Activated naive CD8-positive, alpha-beta T cell treated with anti-CD3 and anti-CD28 coated beads, Interleukin-2, amount 50 U/mL, for 16 hours (primary cell): ENCODE measurements at places on chromosomes 12 and 14.

GRCh38 chr14:104390941-104391901 is 188.3 kb upstream of the C14orf180 start:
- DNase-seq, result no peak

GRCh38 chr14:51834240-51834639 is 26.2 kb upstream of the GNG2 start:
- no peak for DNase-seq

DNA sequence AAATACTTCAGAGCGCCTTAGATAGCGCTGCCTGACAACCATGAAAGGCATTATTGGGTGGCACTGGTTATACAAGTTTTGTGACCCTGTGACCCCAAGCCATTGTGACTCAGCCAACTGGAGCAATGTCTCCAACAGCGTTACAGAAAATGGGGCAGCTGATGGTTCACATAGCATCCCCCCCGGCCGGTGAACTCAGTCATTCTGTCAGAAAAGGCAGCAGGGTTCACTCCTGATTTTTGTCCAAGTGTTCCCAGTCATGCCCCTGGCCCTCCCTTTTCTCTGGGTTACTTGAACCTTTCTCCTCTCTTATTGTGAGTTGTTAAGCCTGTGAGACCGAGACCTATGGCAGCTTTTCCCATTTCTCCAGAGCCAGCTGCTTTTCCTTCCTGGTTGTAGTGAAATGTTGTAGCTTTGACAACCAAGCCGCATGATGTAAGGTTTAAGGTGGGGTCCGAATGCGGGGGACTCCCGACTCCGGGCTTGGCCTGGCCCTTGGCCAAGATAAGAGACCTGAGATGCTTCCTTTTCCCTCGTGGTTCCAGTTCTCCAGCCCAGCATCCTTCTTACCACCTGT is 22.0 kb downstream of the CD9 start:
- DNase-seq, result no peak

GRCh38 chr14:21120686-21121085 is 19.8 kb downstream of the TMEM253 start:
- DNase-seq, result no peak

DNA sequence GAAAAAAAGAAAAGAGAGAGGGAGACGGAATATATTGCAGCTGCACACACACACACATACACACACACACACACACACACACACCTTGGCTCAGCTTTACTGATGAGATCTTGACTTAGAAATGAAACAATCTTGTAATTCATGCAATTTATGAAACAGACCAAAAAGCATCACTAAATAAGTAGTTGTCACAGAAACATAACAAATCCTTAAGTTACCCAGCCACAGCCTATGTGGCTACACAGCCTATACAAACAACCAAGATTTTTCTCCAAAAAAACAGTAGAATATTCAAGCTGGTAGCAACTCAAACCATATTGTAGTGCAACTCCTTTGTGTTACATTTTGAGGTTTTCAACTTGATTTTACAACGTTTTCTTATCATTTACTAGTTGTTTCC is 37.9 kb upstream of the GNG2 start:
- no peak for DNase-seq

DNA sequence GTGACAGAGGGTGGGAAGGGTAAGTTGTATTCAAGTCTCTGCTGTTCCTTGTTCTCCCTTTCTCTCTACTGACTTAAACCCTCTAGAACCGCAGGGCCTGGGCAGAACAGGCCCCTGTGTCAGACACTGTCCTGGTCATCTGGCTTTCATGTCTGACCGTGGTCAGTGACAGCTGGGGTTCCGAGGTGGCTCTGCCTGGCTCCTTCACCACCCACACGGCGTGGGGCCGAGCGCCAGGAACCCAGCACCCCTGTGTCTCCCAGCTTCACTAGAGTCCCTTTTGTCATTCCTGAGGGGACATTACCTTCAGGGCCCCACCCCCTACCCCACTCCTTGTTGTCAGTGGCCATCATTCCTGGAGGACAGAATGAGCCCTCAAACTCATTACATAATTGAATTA is 168.9 kb downstream of the ADGRD1 start:
- DNase-seq, result no peak

DNA sequence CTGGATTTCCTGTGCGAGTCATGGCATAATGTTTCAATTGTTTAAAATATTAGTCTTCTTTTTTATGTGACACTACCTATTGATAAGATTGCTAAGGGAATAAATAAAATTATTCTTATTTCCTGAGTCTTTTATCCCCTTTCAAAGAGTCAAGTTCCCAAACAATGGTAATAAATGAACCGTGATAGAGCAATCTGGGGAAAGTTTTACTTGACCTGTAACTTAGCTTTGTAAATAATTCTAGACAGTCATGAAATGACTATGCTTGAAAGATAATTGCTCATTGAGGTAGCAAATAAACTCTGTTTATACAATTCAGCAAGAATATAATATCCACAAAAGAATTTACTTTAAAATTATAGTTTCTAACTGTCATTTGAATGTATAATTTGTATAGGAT is 82.1 kb downstream of the TSPAN8 start:
- DNase-seq, result no peak

DNA sequence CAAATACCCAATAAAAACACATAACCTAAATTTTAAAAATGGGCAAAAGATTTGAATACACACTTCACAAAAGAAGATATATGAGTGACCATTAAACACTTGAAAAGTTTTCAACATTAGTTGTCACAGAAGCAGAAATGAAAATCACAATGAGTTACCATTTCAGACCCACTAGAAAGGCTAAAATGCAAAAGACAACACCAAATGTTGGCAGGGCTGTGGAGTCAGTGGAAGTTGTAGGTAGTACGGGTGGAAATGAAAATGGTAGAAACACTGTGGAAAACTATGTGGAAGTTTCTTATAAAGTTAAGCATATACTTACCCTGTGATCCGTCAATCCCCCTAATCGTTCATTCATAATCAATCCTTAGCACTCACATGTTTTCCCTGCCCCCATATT is 61.8 kb downstream of the SLC38A4 start:
- DNase-seq, result no peak

GRCh38 chr12:3624273-3624672 is 128.6 kb downstream of the CRACR2A start:
- DNase-seq, result no peak

- no peak for DNase-seq
These were observed 27.6 kb downstream of the LRCOL1 start for GRCh38 chr12:132582582-132583410.

DNA sequence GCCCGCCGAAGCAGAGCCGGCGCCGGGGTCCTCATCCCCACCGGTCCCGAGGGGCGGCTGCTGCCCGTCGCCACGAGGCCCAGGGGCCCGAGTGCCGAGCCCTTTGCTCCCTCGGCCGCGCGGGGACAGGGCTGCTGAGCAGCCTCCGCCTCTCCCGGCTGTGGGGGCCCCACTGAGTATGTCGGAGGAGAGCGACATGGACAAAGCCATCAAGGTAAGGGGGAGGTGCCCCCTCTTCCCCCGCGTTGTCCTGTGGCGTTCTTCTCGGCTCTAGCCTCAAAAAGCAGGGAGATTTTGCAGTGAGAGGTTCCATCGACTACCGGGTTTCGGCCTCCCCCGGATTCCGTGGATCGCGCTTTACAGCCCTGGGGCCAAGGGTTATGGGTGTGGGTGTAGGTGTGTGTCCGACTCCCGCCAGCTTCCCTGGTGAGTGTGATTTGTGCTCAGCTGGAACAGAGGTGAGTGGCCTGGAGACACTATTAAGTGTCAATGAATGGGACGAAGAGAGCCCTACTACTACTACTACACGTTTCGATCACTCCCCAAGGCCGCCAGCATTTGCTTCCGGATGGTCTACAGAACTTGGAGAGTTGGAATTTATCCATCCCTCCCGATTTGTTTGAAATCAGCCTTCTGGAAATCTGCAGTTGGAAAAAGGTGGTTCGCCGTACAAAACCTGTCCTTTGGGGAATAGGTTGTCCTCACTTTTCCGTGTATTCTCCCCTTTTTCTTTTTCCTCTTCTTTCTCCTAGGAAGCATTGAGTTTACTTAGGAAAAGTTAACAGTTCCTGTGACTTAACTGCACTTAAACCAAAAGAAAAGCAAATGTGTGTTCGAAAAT is 748 bp downstream of the MAPKAPK5 start:
- no peak for DNase-seq

DNA sequence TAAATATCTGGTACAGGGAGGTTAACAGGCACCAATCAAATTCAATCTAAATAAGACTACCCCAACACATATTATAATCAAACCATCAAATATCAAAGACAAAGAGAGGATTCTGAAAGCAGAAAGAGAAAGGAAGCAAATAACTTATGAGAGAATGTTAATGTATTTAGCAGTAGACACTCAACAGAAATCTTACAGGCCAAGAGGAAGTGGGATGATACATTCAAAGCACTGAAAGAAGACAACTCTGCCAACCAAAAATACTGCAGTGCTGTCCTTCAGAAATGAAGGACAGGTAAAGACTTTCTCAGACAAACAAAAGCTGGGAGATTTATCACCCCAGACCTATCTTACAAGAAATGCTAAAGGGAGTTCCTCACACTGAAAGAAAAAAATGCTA is 95.9 kb upstream of the PTHLH start:
- DNase-seq, result no peak

DNA sequence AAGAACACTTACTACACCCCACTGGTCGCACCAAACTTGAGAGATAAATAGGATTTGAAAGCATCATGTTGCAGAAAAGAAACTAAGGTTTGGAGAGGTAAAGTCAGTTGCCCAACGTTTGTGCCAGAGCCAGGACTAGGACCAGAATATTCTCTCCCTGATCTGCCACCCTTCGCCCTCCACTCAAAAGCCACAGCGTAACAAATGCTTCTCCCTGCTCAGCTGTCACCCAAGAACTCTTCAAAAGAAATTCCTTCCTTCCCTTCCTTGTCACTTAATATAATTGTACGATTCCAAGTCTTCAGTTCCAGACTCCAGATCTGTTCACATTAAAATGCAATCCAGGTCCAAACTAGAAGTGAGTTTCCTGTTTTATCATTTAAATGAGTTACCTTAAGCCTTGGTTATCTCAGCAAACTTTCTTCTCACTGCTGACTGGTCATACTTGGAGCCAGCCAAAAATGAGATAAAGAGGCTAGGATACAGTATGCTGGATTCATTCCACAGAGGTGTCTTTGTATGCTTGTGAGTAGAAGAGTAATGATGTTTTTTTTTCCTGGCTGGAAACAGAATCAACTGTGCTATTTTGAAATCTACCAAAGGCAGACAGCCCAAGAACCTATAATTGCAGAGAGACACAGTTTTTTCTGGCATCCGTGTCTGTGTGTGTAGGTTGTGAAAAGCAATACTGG is 12.8 kb upstream of the PPFIBP1 start:
- DNase-seq, result no peak

GRCh38 chr14:54342806-54343205 is 54.0 kb upstream of the CDKN3 start:
- DNase-seq, result no peak

- no peak for DNase-seq
These were observed 146.4 kb upstream of the ARHGAP5 start for GRCh38 chr14:31930493-31931240.

GRCh38 chr14:94717808-94718207 is 52.1 kb downstream of the GSC start:
- DNase-seq, result no peak

DNA sequence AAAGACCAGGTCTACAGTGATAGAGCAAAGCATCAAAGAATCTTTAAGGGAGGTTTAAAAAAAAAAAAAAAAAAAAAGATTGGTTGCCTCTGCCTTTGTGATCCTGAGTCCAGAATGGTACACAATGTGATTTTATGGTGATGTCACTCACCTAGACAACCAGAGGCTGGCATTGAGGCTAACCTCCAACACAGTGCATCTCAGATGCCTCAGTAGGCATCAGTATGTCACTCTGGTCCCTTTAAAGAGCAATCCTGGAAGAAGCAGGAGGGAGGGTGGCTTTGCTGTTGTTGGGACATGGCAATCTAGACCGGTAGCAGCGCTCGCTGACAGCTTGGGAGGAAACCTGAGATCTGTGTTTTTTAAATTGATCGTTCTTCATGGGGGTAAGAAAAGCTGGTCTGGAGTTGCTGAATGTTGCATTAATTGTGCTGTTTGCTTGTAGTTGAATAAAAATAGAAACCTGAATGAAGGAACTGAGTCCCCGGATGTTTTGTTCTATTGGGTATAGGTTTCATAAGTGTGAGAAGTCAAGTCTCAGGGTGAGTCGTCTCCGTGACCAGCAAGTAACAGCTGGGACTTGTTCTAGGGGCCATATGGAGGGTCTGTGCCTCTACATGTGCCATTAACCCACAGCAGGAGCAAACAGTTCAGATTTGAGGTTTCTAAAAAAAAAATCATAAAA is 9.3 kb downstream of the PEBP1 start:
- DNase-seq, result no peak

DNA sequence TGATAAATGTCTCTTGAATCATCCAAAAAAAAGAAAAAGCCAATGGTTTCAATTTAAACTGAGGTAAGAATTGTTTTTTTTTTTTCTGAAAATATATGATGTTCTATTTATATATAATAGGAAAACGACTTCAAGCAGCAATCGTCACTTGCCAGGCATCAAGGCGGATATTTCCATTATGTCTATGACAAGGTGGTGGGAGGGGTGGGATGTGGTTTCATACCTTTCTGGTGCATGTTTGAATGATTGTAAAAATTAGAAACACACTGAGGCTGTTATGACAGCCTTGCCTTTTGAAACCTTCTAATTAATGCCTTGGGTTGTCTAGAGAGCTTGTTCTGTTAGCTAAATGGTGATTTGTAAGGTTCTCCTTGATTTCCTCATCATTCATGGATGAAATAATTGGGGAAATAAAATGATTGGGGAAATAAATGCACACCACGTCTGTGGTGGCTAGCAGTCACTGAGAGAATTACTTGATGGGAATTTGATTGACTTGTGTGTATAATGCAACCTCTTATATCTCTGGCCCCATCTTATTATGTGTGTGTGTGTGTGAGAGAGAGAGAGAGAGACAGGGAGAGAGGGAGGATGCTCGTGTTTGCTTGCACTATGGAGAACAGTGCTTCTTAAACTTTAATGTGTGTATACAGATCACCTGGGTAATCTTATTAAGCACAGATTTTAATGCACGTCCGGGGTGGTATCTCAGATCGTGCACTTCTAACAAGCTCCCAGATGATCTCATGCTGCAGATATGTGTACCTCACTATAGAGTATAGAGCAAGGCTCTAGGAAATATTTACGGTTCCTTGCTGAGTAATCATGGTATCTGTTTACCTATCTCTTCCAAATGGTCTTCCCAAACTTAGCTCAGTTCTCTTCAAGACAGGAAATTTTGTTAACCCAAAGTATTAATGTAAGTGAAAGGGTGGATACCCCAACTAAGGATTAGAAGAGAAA is 502.6 kb downstream of the DIO2 start:
- DNase-seq, result no peak

DNA sequence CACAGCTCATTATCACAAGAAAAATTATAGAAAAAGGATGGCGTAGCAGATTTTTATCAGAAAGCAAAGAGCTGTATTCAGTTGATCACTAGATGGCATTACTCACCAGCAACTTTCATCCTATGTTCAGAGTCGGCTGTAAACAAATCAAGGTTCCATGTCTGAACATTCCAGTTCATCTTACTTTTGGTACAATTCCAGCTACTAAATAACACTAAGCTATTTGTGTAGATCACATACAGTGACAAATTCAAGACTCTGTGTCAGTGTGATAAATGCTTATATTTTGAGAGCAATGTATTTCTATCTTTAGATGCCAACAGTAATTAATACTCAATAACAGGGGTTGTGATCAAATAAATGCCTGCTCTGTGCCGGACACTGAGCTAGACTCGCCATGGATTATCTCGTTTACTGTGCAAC is 30.1 kb downstream of the NRDE2 start:
- DNase-seq, result no peak

GRCh38 chr12:122846622-122847515 is 11.6 kb downstream of the HIP1R start:
- no peak for DNase-seq

GRCh38 chr14:91089958-91090535 is 23.8 kb upstream of the DGLUCY start:
- DNase-seq, result no peak

- DNase-seq, result no peak
These were observed 109.3 kb downstream of the LGR5 start for GRCh38 chr12:71548893-71549292.
